Astrocyte (in vitro differentiated cells and primary cell): ENCODE measurements at places on chromosomes 1 and 21. TPM values are rescaled to one million over a fixed set of nuclear protein-coding genes. Genes with fewer than 3 reads are reported as not detected.
A peak's percentile ranks its signal among the peaks of the same experiment; 100 is the strongest.

The YARS1 gene
- 214 and 219 TPM in 2 replicates for total RNA-seq

The KIF14 gene
- total RNA-seq, result 1.2 and 2.1 TPM in 2 replicates

- no peaks in the 10 kb centered on the region for H3K36me3 ChIP-seq
- no peaks in the 10 kb centered on the region for H3K4me1 ChIP-seq
- H3K4me3 ChIP-seq, result no peak overlapping the region
- no peaks in the 10 kb centered on the region for H3K27me3 ChIP-seq
- DNase-seq, result no peak
Measured at GRCh38 chr1:44249543-44249942, 36.3 kb downstream of the DMAP1 start.

- H3K27ac ChIP-seq, result no peak overlapping the region
- DNase-seq, result peak; percentile 68
- peaks cover 6% of the 10 kb centered on the region for H3K27me3 ChIP-seq
Measured at GRCh38 chr1:176903474-176903873, 261.0 kb downstream of the ASTN1 start.

DNA sequence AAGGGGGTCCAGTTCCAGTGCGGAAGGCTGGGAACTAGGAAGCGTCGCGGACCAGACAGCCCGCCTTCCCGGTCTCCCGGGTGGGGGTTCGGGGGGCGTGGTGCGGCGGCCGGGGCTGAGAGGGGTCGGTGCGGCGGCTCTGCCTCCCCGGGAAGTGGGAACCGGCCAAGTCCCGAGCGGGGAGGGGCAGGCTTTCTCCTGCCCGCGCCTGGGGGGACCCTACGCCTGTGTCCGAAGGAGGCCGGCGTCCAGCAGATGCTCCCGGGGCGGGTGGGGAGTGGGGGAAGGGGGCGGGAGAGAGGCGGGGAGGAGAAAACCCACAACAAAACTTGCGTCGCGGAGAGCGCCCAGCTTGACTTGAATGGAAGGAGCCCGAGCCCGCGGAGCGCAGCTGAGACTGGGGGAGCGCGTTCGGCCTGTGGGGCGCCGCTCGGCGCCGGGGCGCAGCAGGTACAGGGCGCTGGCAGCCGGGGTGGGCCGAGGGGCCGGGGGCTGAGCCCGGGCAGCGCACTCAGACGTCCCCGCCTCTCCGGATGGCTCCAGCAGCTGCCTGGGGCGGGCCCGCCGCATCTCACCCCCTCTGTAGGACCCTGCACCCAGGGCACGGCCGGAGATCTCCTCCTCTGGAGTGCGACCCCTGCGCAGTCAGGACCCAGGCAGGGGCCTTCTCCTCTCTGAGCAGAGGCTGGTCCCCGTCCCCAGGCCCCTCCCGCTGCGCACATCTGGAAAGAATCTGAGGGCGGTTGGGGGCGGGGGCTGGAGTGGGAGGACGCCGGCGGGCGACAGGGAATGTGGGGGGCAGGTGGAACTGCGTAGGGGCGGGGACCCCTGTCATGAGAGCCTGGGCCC is at the start of gene PODN:
TSS of gene PODN (plus strand) at position 355 of the 849 bp plus-strand sequence. CDS start 7,643 bp downstream, outside the sequence.
- DNase-seq, result no peak
- H3K36me3 ChIP-seq, result no peaks in the 10 kb centered on the region
- no peak within 1 kb of the TSS for H3K27ac ChIP-seq
- H3K4me1 ChIP-seq, result peaks cover 7% of the 10 kb centered on the region
- peak within 1 kb of the TSS; percentile 52 for H3K4me3 ChIP-seq

GRCh38 chr1:230387876-230388275 is 38.3 kb downstream of the PGBD5 start:
- H3K27ac ChIP-seq, result no peak overlapping the region
- no peaks in the 10 kb centered on the region for H3K4me1 ChIP-seq
- H3K36me3 ChIP-seq, result no peaks in the 10 kb centered on the region
- no peak overlapping the region for H3K4me3 ChIP-seq

DNA sequence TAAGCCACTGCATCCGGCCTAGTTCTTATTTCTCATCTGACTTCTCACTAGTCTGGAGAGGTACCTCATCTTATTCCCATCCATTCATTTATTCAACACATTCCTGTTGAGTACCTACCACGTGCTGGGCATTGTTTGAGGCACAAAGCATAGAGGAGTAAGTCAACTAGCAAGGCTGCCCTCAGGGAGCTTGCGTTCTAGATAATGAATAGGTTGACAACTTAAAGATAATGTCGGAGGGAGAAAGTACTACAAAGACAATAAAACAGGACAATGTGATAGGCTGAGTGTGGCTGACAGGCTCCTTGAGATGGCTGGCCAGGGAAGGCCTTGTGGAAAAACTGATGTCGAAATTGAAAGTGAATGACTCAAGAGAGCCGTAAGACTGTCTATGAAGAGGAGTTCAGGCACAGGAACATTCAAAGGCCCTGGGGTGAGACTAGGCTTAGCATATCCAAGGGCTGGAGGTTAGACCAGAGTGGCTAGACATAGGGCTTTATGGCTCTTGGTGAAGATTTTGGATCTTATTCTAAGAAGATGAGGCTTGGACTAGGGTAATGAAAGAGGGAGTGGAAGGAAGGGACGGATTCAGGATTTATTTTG is 18.3 kb downstream of the SPATA21 start:
- no peak overlapping the region for H3K27ac ChIP-seq
- DNase-seq, result no peak
- H3K4me1 ChIP-seq, result no peaks in the 10 kb centered on the region
- no peak overlapping the region for H3K4me3 ChIP-seq
